RPMI7951 (cell line): ENCODE measurements at places on chromosomes 3 and 15. TPM values are rescaled to one million over a fixed set of nuclear protein-coding genes. Genes with fewer than 3 reads are reported as not detected.

- DNase-seq, result peak; percentile 75
These were observed 1.1 kb downstream of the TFG start for GRCh38 chr3:100710261-100710968.

DNA sequence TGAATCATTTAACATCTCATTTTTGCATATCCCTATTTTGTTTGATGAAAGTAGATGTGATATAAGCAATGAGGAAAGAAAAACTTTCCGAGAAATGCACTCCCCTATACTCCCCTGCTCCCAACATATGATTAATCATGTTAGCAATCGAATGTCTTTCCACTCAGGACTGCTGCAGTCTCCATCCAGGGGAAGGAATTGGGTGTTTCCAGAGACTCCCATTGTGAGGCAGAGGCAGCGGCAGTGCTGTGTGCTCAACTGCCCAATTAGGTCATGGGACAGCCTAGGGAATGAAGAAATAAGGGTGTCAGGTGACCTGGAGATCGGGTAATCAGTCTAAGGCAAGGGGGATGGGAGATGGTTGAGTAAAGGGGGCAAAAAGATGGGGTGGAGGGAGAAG lies 268.6 kb upstream of the MEIS2 start:
- DNase-seq, result no peak

Gene DNAH1
- 0.48 and 0.78 TPM in 2 replicates for total RNA-seq

Gene SLCO2A1
- total RNA-seq, result 0.39 and 0.48 TPM in 2 replicates

Gene FGD5
- total RNA-seq, result 5.3 and 7.9 TPM in 2 replicates

DNA sequence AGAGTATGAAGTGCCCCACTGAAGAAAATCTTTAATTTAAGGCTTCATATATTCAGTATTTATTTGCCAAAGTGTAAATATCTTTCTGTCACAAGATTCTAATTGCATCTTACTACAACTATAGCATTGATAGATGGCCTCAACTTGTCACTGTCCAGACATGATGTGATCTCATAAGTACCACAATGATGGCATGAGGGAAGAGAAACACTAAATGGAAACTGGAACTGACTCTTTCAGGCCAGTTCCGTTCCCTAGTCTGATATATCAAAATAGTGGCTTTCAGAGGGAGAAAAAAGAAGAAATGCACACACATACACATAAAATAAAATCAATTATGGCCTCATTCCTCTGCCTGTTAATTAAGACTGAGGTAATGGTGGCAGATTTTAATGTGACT lies 615.7 kb downstream of the TBL1XR1 start:
- no peak for DNase-seq

- DNase-seq, result no peak
These were observed 14.8 kb downstream of the CCNDBP1 start for GRCh38 chr15:43199945-43200488.

Gene MYZAP
- total RNA-seq, result 0.24 and 0.29 TPM in 2 replicates

- no peak for DNase-seq
These were observed 127.8 kb downstream of the EEFSEC start for GRCh38 chr3:128281056-128281455.

DNA sequence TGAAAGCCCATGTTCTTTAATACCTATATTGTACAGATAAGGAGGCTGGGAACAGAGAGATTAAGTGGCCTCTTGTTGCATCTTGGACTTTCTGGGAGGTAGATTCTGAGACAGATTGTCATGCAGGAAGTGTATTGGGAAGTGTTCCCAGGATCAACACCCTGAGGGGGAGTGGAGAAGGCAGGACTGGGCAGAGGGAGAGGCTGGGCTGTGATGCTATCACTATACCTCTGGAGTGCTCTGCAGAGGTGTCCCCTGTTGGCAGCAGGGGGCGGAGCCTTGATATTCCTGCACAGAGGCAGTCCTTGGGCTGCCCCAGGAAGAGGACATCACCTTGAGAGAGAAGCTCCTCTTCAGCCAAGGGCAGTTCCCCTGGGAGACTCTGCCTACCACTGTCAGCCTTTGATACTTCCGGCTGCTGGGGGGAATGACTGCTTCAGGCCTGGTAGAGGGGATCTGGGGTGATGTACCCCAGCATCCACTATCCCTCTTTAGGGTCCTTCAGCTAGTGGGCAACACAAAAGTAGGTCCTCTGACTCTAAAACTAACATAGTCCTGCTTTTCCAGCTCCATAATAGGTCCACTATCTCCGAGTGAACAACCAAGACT lies 97.4 kb upstream of the RNU6-1 start:
- DNase-seq, result peak; percentile 28

- DNase-seq, result no peak
These were observed 324.9 kb upstream of the COL8A1 start for GRCh38 chr3:99313485-99313884.

DNA sequence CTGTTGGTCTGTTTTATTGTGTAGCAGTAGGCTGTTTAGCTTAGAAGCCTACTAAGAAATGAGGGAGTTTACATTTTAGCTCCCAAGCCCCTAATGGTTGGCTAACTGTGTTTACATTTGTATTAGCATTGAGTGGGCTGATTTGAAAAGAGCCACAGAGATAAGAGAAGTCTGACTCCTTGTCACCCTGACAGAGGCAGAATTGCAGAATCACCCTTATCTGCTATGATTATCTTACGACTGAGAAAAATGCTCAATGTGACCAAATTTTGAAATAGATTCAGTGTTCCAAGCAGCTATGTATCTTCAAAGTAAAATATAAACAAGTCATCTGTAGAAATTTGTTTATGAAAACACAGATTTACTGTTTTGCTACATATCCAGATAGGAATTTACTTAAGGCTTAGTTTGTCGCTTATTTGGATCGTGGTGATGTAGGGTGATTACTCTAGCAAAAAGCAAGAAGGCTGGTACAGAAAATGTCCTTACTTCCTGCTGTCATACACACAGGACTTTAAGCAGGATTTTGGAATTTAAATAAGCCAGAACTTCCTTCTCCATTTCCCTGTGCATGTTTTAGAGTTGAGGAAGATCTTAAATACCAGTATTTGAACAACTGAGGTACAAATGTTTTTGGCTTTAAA lies 19.0 kb downstream of the SEMA6D start:
- DNase-seq, result no peak

Gene CPN2
- 0.10 TPM in 1 of 2 replicates, not detected in the other for total RNA-seq

Gene C3orf80
- 0.48 and 0.49 TPM in 2 replicates for total RNA-seq

DNA sequence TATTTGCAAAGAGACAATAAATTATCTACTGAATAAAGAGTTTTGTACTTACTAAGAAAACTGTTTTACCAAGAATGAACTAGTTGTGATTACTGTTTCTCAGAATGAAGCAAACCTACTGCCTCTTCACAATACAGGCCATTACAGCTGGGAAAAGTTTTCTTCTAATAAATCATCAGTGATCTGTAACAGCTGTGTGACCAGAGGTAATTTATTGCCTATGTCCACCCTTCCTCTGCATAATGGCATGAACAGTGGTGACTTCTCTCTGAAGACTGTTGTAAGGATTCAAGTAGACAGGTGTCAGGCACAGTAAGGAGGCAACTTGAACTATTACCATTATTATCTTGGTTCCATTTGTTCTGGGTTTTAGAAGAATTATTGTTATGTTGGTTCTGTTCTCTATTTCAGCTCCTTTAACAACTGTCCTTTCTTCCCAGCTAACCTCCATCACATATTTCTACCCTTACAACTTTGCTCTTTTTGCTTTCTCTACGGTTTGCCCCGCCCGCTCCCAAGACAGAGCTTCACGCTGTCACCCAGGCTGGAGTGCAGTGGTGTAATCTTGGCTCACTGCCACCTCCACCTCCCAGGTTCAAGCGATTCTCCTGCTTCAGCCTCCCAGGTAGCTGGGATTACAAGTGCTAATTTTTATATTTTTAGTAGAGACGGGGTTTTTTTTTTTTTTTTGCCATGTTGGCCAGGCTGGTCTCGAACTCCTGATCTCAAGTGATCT lies 51.5 kb downstream of the PRKAR2A start:
- DNase-seq, result no peak

Gene RARB
- total RNA-seq, result 37.4 and 48.5 TPM in 2 replicates

Gene STRIT1
- total RNA-seq, result not detected in 2 replicates

Gene MME
- total RNA-seq, result 73.8 and 77.4 TPM in 2 replicates
